ENCODE measurements at places on chromosomes 12 and 14.

- no peak for DNase-seq
Measured at GRCh38 chr12:117679776-117680175, 289.0 kb downstream of the KSR2 start.

DNA sequence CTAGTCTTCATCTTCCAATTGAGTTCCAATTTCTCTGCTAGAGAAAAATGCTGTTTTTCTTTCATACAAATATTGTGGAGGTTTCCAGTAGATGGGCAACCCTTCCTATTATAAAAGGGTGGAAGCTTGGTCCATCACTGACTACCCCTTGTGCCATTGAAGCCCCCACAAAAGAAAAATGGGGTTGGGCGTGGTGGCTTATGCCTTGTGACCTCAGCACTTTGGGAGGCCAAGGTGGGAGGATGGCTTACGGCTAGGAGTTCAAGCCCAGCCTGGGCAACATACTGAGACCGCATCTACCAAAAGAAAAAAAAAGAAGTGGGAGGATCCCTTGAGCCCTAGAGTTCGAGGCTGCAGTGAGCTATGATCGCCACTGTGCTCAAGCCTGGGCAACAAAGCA is 22.8 kb downstream of the NCKAP5L start:
- DNase-seq: no peak

- no peak for DNase-seq
Measured at GRCh38 chr14:71804992-71805391, 127.2 kb upstream of the RGS6 start.

DNA sequence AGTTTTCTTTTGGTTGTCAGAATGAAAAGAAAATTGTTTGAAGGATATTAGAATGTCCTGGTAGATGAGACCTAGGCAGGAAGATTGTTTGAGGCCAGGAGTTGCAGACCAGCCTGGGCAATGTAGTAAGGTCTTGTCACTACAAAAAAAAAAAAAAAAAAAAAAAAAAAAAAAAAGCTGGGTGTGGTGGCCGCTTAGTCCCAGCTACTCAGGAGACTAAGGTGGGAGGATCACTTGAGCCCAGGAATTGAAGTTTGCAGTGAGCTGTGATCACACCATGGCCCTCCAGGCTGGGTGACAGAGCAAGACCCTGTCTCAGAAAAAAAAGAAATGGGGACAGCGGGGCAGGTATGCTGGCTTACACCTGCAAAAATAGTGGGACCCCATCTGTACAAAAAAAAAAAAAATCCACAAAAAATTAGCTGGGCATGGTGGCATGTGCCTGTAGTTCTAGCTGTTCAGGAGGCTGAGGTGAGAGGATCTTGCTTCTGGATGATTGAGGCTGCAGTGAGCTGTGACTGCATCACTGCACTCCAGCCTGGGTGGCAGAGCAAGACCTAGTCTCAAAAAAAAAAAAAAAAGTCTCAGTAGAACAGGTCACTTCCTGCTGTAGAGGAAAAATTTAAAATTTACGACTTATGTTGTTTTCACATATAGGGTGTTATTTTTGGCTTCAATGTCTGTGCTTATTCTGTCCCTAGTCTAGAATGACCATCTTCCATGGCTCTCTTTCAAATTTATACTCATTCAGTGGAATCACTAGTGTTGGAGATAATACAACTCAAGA is 70.7 kb downstream of the PPHLN1 start:
- no peak for DNase-seq

- no peak for DNase-seq
Measured at GRCh38 chr14:39459795-39460478, 27.7 kb upstream of the FBXO33 start.

- DNase-seq: no peak
Measured at GRCh38 chr12:129075460-129076208, 222.4 kb downstream of the GLT1D1 start.

- DNase-seq: no peak
Measured at GRCh38 chr12:85448548-85449139, 168.6 kb downstream of the ALX1 start.

GRCh38 chr12:16362550-16362949 is 15.1 kb downstream of the MGST1 start:
- DNase-seq: no peak

GRCh38 chr14:55438066-55438683 is 2.2 kb downstream of the TBPL2 start:
- DNase-seq: peak; percentile 34

GRCh38 chr12:11734580-11735180 is 85.2 kb downstream of the ETV6 start:
- DNase-seq: no peak

GRCh38 chr14:99462210-99462609 is 18.4 kb downstream of the SETD3 start:
- no peak for DNase-seq

- peak; percentile 78 for DNase-seq
Measured at GRCh38 chr12:95412482-95413311, 61.3 kb upstream of the METAP2 start.

DNA sequence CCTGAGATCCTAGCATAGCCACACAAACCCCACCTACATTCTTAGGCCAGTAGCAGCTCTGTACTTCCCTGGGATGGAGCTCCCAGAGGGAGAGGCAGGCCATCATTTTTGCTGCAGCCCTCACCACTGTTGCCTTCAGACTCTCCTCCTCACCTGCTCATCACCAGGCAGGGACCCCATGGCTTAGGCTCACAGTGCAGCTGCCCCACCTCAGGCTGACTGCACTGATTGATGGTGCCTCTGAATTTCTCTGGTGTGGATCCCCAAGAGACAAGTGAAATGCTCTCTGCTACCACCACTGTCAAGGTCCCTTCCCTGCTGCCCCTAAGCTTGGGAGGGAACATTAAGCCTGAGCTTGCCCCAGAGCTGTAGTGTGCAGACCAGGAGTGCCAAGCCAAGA is 76.2 kb downstream of the TMTC3 start:
- no peak for DNase-seq

GRCh38 chr12:3445119-3445978 is 45.7 kb upstream of the PRMT8 start:
- DNase-seq: no peak

GRCh38 chr12:104569346-104570173 is 112.8 kb downstream of the CHST11 start:
- no peak for DNase-seq

- no peak for DNase-seq
Measured at GRCh38 chr14:29911810-29912209, 15.8 kb downstream of the PRKD1 start.

GRCh38 chr14:103334644-103335622 is 896 bp downstream of the EIF5 start:
- peak; percentile 70 for DNase-seq

DNA sequence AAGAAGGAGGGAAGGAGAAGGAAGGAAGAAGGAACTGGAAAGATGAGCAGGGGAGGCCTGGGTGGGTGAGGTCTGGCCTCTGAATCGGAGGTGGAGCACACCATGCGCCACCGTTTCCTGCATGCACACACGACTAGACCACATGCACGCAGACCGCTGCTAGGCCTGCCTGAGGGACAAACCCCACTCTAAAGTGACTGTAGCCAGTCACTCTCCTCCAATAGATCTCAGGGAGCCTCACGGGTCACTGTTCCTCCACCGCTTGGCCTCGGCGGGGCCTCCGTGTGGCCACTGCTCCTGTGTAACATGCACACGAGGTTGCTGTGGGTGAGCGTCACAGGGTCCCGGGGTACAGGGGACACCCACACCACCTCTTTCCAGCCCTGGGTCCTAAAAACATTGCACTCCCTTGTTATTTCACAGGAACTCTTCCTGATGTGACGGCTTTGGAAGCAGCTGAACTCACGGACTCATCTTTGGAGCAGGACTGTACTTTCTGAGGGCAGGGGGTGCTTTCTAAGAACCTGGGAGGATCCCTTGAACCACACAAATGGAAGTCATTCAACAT is 17.6 kb upstream of the CEBPE start:
- DNase-seq: no peak

GRCh38 chr14:74160763-74161162 is 76.0 kb downstream of the LIN52 start:
- no peak for DNase-seq

- DNase-seq: peak; percentile 71
Measured at GRCh38 chr12:110543252-110543959, 39.7 kb downstream of the PPTC7 start.

DNA sequence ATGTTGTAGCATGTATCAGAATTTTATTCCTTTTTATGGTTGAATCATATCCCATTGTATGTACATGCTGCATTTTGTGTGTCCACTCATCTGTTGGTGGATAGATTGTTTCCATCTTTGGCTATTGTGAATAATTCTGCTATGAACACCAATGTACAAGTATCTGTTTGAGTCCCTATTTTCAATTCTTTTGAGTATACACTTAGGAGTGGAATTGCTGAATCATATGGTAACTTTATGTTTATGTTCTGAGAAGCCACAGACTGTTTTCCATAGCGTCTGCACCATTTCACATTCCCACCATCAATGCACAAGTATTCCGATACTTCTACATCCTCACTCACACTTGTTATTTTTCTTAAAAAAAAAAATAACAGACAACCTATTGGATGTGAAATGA is 91.5 kb downstream of the ARF6 start:
- no peak for DNase-seq

DNA sequence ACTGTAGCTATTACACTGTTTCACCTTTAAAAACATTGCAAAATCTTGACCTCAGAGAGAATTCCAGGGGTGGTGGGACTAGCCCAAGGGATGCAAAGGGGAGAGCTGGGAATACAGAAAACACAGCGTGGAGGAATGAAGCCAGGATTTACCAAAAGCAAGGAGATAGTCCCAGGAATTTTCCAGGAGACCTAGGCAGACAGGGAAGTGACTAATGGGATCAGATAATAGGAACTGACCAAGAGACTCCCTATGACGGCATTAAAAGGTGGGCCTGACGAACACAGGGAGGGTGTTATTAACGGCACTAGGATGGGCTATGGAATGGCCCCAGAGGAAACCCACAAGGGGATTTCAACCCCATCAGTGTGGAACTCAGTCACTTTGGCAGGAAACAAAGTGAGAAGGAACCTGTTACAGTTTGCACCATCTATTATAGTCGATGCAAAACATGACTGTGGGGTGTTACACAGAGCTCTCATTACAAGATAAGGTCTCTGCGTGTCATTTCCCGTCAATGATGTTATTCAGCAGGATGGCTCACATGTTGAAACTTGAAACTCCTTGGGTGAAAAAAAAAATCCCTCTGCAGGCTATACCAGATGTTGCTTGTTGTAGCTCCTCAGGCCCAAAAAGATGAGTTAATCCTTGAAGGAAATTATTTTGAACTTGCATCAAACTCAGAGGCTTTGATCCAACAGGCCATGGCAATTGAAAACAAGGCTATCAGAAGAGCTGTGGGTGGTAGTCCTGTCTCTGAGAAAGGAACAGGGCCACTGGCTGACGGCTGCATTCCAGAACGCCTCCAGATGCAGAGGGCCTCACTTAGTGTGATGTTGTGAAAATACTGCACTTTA is 58.7 kb downstream of the DRAM1 start:
- DNase-seq: peak; percentile 97

DNA sequence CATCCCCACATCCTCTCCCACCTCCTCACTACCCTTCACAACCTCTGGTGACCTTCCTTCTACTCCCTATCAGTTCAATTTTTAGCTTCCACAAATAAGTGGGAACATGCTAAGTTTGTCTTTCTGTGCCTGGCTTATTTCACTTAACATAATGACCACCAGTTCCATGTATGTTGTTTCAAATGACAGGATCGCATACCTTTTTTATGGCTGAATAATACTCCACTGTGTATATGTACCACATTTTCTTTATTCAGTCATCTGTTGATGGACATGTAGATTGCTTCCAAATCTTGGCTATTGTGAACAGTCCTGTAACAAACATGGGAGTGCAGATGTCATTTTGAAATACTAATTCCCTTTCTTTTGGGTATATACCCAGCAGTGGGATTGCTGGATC is 98.7 kb downstream of the TRMT5 start:
- no peak for DNase-seq

DNA sequence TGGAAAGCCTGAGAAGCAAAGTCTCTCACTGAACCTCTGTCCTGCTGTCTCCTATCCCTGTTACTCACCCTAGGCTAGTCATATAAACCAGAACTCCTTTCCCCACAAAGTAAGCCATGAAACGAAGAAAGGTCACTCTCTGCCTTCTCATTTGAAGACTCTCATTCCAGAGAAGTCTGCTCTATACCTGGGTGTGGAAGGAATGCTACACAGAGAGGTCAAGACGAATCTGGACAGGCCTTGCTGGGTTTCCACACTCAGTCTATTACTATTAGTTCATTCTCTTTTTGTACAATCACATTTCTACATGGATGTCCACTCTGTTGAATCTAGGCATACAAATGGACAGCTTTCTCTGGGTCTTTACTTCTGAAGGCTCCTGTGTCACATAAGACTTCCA is 2.4 kb upstream of the AEBP2 start:
- no peak for DNase-seq

GRCh38 chr12:106048676-106049075 is 90.1 kb downstream of the NUAK1 start:
- DNase-seq: no peak

- DNase-seq: no peak
Measured at GRCh38 chr12:86838711-86839110, 582.5 kb upstream of the MGAT4C start.

- no peak for DNase-seq
Measured at GRCh38 chr12:92312463-92312964, 166.9 kb upstream of the BTG1 start.

- DNase-seq: no peak
Measured at GRCh38 chr12:111628505-111629260, 29.6 kb upstream of the ATXN2 start.
